Dorsolateral prefrontal cortex (tissue), 122 donors: ENCODE measurements at places on chromosomes 16 and 17. TPM values are rescaled to one million over a fixed set of nuclear protein-coding genes. Genes with fewer than 3 reads are reported as not detected.

ADAM11 gene
- total RNA-seq, result 80.1 TPM

RGS9 gene
- 8.5 TPM for total RNA-seq

SCARF1 gene
- 13.1 TPM for total RNA-seq

STH gene
- total RNA-seq, result 4.1 TPM

PLK1 gene
- total RNA-seq, result 5.5 TPM
